ENCODE measurements at places on chromosomes 5 and 9.

DNA sequence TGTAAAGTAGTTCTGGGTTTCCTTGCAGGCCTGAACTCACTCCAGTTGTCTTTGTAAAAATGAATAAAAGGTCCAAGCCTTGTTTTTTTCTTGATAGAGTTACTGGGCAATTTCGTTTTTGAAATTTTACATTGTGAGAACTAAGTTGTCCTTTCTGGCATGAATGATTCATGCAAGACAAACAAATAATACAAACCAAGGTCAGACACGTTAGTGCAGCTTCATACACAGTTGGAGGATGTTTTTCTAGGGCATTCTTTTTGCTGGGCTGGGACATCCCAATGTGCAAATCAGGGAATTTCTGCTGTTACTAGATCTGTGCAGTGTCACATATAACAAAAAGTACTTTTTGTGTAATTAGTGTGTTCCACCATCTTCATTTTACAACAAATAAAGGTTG is 96.0 kb downstream of the MEGF10 start:
- DNase-seq: peak; percentile 30

- DNase-seq: no peak
Measured at GRCh38 chr5:38316544-38317224, 58.3 kb downstream of the EGFLAM start.

DNA sequence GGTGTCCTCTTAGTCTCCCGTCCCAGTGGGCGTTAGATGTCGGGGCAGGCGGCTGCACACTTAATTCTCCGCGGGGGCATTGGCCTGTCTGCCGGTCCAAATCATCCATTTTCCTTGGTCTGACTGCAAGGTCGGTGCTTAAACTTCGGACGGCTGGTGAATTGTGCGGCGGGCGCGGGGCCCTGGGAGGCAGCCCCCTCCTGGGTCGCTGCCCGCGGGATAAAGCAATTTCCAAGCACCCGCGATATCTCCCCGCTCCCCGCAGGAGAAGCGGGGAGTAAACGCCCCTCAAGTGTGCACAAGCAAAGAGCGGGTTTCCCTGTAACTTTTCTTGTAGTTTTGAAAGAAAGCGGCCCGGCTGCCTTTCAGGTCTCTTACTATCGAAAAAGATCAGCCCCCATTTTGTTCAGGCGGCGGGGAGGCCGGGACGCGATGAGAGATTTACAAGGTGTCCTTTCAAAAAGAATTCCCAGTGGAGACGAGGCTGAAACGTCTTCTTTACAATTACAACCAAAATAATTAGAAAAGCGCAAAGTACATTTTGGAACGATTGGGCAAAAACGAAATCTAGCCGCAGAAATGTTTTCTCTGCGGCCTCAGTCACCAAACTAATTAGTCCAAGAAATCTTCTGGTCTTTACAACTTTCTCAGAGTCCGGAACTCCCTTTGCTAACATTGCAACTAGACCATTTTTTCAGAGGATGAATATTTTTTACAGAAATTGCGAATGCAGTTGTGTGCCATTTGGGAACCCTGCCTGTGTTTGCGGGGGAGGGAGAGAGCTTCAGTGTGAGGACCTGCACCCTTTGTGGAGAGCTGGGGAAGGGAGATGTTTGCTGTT is 1.8 kb downstream of the IRX1 start:
- DNase-seq: no peak

- no peak for DNase-seq
Measured at GRCh38 chr9:73024601-73025034, 71.8 kb upstream of the ALDH1A1 start.

DNA sequence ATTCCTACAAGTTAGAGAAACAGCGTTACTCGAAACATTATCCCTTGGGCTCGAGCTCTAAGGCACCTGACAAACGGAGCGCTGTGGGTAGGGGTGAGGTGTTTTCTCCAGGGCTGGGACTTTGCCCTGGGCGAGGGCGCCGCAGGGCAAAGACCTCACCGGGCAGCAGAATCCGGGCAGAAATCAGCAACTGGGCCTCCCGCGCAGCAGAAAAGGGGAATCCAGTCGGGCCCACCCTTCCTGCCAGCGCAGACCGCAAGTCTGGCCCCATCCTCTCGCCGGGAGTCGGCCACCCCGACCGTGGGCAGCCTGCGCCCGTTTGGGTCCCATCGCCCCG is 430 bp upstream of the MSH3 start:
- no peak for DNase-seq

GRCh38 chr5:124200381-124200780 is 546.1 kb downstream of the ZNF608 start:
- DNase-seq: peak; percentile 44

- DNase-seq: peak; percentile 12
Measured at GRCh38 chr9:68750786-68751185, 45.7 kb downstream of the PIP5K1B start.

GRCh38 chr9:98062161-98062560 is 5.6 kb downstream of the NANS start:
- no peak for DNase-seq

DNA sequence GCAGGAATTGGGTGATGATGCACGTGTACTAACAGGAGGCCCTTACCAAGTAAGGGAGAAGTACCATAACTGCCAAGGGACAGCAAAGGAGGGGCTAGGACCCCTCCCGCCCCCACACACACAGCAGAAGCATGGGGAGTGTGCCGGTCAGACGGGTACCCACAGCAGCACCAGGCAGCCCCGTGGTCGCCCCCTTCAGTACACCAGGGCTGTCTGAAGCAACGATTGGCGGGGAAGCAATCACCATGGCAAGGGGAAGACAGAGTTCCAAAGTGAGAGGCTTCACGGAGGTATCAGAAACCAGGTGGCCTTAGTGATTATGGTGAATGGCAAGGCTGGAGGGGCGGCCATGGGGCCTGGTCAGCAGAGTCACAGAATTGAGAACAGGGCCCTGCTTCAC is 72.2 kb downstream of the CAMSAP1 start:
- DNase-seq: no peak

GRCh38 chr9:5062631-5063030 is 77.6 kb downstream of the JAK2 start:
- DNase-seq: no peak

GRCh38 chr5:140246378-140247122 is 56.4 kb downstream of the PFDN1 start:
- DNase-seq: peak; percentile 46

DNA sequence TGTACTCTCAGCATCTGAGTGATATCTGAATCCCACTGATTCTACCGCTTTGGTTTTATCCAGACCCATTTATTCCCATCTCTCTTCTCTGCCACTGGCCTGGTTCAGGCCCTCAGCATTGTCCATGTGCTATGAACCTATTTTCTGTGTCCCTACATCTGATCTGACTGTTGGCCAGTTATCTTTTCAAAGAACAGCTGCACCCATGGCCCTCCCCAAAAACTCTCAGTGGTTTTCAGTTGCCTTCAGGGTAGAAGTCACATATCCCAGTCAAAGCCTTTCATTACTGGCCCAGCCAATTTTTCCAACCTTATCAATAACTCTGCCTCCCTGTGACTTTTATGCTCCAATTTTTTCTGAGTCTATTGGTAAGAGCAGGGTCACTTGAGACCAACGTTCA is 297.0 kb downstream of the TRIM32 start:
- DNase-seq: no peak

DNA sequence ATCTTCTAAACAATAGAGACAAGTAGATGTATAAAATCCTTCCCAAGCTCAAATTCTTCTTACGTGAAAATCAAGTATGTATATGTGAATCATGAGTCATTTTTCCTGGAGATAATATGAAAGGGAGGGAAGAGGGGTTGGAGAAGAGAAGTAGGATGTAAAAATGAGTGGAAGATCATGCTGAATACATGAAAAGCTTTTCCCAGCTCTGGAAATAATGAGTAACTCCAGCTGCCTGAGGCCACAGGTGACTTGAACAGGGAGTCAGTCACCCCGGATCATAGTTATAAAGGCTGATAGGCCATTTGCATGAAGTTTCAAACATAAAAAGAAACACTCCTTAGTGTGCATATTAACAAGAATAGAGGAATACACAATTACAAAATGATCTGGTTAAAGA is 486.7 kb downstream of the EFNA5 start:
- DNase-seq: peak; percentile 49

GRCh38 chr5:176677209-176677939 is 30.1 kb downstream of the TSPAN17 start:
- no peak for DNase-seq

DNA sequence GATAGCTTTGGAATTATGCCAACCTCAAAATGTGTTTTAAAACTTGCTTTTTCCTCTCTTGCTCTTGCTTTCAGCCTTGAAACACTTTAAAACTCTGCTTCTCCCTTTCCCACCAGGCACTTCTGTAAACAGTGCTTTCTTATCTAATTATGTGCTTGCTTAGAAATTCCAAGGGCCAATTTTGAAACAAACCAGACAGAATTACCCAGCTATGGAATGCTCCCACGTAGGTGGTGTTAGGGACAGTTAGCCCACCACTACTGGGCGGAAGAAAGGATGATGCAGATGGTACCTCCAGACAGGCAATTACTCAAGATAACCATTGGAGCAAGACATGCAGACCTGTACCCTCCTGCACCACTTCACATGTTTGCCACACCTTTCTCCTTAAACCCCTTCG is 523.0 kb upstream of the PTPRD start:
- no peak for DNase-seq

DNA sequence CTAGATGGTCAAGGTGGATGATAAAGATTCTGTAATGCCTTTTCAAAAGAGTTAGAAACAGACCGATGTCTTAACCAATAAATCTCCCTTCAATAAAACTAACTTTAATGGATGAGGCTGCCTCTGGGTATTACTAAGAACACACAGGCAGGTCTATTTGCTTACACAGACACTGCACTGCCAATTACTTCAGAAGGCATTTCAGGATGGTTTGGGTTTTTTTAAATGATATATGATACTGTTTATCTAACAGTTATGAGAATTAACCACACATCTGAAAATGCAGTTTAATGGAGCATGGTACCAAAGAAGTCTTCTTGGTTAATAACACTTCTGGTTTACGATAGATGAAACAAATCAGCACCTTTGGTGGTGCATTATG is 367.9 kb upstream of the GRAMD2B start:
- DNase-seq: no peak

GRCh38 chr5:173849908-173850307 is 38.2 kb upstream of the CPEB4 start:
- no peak for DNase-seq
